ENCODE measurements at places on chromosomes 3 and 15. TPM values are rescaled to one million over a fixed set of nuclear protein-coding genes. Genes with fewer than 3 reads are reported as not detected.

CCDC54 gene
- not detected for total RNA-seq

LRRK1 gene
- 13.7 TPM for total RNA-seq

BCL2A1 gene
- total RNA-seq: not detected

PLEKHO2 gene
- 16.6 TPM for total RNA-seq

AHSG gene
- total RNA-seq: 0.21 TPM

Measured in foreskin keratinocyte (primary cell).